AG04450 (cell line): ENCODE measurements at places on chromosomes 13 and 19.

GRCh38 chr19:44671400-44671799, at the start of gene CEACAM19:
CEACAM19 (plus strand) TSS chr19:44671482; CDS start chr19:44671932, 450 bp downstream.
- no peak for DNase-seq

DNA sequence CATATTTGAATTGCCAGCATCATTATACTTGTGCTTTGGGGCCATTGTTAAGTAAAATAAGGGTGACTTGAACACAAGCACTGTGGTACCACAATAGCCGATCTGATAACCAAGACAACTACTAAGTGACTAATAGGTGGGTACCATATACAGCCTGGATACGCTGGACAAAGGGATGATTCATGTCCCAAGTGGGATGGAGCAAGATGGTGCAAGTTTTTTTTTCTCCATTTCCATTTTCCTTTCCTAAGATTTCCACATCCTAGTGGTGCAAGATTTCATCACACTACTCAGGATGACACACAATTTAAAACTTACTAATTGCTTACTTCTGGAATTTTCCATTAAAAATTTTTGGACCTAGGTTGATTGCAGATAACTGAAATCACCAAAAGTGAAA, 15.1 kb downstream of the BRCA2 start:
- no peak for DNase-seq

- no peak for DNase-seq
Observed at GRCh38 chr19:3431760-3432397, 48.4 kb downstream of the SMIM24 start.

DNA sequence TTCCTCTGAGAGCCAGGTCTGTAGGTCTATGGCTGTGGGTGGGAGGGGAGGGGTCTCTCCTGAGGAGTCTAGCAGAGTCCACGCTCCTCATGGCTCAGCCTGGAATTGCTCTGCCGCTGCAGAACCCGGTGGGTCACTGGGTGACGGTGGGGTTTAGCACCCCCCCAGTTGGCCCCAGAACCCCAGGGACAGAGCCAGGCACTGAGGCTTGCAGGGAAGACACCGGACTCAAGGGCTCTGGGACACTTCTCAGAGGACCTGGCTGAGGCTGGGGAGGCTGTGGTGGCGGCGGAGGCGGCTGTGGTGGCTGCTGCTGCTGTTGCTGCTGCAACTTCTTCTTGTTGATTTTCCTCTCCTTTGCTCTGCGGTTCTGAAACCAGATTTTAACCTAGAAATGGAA, 6.1 kb downstream of the CDX2 start:
- no peak for DNase-seq

DNA sequence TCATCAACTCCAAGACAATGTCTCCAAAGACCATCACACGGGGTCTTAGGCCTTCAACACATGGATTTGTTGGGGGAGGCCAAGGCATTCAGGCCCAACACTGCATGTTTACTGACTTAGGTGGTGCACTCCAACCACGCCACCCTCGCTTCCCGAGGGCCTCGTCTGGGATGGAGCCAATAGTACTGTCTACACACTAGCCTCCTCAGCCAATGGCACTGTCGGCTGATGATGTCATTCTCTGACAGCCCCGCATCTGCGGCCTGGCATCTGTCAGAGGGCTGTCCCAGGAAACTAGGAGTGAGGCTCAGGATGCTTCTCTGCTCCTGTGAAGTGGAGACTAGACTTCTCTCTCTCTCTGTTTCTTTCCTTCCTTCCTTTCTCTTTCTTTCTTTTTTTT, 96.6 kb downstream of the TEX26 start:
- DNase-seq = no peak

- DNase-seq = no peak
Observed at GRCh38 chr19:2129486-2129885, 21.9 kb downstream of the AP3D1 start.
